NB4 (cell line): ENCODE measurements at places on chromosomes 11 and 22.
A peak's percentile ranks its signal among the peaks of the same experiment; 100 is the strongest.

DNA sequence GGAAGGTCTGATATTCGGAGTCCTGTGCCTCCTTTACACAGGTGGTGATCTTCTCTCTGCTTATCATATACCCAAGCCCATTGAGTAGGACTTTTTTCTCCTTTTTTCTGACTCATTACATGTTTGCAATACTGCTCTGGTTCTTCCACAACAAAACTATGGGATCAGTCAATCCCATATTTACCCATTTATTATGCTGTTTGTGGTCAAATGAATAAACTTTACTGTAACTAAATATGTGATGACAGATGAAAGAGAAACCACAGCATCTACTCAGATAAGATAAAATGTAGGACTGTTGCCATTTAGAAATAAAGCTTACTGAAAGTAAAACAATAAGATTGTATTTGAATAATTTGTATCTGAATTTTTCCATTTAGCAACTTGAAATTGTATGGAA lies 958.7 kb upstream of the FAT3 start:
- DNase-seq: no peak

GRCh38 chr11:1549338-1550330 lies 22.4 kb downstream of the DUSP8 start:
- DNase-seq: peak; percentile 46

DNA sequence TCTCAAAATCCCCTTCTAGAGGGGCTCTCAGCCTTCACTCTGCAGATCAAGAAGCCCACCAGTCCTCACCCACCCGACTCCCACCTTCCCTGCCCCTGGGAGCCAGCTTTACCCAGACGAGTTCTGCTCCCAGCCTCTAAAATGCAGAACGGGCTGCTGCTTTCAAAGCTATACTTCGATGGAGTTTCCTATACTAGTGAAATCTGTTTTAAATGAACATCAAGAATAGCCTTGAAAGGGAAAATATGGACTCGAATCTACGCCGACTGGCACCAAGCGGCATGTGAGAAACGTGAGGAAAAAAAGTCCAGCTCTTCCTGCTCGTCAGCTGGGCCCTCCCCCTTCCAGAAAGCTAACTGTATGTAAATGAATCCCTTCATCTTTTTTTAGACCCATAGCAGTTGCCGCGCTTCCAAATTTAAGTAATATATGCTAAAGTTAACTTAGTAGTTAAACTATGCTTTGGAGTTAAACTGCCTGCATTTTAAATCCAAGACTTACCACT lies 211.7 kb downstream of the NTM start:
- no peak for DNase-seq

GRCh38 chr22:41302021-41302767 lies 869 bp downstream of the ZC3H7B start:
- DNase-seq: peak; percentile 28

DNA sequence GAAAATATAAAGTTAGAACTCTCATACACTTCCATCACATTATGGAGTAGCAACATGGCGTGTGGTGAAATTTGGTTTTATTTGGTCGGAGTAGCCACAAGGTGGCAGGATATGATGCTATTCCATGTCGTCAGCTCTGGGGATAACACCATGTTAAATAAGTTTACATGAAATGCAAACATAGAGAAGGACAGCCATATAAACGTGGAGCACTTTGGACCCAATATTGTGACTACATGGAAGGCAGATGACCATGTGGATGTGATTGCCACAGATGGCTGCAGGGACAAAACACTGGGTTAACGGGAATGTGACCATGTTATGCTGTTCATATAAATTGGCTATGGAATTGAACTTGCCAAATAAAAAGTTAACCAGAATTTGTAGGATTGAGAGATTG lies 21.0 kb downstream of the OR5M11 start:
- peak; percentile 28 for DNase-seq

DNA sequence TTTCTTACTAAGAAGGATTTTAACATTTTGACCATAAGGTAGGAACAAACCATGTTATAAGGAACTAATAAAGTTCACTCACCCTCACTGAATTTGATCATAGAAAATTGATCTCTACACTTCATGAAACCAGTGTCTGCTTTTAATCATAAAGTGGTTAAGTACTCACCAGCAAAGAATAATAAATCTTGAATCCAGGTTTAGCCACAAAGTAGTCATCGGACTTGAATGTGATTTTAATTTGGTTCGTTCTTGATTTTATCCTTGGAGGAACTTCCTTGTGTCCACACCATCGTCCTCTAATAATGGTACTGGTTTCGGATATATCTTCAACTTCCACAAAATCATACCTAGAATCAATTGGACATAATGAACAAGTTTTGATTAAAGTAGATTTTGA lies 40.5 kb upstream of the DDI1 start:
- no peak for DNase-seq
